ENCODE measurements at places on chromosomes 3 and 15. TPM values are rescaled to one million over a fixed set of nuclear protein-coding genes. Genes with fewer than 3 reads are reported as not detected.

DNA sequence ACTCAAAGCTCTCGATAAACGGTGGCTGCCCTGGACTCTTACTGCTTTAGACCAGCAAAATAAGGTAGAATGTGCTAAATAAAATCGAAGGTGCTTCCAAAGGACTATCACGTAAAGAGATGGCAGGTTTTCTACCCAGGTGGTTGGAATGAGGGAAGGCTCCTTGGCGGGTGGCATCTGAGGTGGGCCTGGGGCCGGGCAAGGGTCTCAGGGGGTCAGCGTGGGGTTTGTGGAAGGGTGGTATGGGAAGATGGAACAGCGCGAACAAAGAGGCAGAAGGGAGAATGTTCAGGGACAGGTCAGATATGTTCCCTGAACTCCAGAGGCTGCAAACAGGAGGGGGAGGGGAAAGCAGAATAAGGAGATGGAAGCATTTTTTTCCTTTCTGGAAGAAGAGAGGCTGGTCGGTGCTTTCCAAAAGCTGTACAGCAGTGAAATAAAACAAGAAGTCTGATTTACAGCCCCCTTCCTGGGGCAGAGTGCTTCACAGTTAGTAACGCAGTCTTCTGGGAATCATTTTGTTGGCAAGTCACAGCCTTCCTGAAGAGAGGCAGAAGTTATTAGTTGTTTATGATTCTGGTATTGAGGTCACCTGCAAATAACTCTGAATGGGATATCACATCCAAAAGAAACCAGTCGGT, 58.3 kb upstream of the ATG7 start:
- DNase-seq, result no peak

DNA sequence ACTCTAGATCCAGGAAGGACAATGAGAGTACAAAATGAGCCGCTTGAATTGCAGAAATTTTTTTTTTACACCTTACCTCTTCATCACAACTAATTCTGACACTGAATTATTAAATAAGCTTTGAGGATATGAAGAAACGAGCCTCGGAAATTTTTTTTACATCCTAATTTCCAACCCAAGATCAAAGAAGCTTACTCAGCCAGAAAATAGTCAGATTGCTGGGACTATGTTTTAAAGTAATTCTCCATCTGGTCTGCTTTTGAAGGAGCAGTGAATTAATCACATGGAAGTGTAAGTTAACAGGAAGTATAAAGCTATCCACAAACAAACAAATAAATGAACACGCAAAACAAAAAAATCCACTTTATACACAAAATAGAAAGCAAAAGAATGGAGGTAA, 437.0 kb upstream of the KCNMB2 start:
- no peak for DNase-seq

- peak; percentile 24 for DNase-seq
Observed at GRCh38 chr15:55774113-55774970, 31.4 kb upstream of the PRTG start.

DNA sequence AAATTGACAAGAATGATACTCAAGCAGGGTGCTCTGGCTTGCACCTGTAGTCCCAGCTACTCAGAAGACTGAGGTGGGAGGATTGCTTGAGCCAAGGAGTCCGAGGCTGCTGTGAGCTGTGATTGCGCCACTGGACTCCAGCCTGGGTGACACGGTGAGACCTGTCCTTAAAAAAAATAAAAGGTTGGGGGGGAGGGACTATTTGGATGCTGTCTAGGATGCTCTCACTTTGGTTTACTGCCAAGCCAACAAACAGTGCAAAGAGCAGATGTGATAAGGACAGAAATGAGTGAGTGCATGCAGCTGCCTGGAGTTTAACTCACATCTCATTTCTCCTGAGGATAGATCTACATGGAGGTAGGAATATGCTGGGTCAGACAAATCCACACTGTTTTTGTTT, 130.0 kb downstream of the FRMD4B start:
- no peak for DNase-seq

GRCh38 chr3:56985878-56986277, 74.6 kb upstream of the SPATA12 start:
- DNase-seq, result no peak

DNA sequence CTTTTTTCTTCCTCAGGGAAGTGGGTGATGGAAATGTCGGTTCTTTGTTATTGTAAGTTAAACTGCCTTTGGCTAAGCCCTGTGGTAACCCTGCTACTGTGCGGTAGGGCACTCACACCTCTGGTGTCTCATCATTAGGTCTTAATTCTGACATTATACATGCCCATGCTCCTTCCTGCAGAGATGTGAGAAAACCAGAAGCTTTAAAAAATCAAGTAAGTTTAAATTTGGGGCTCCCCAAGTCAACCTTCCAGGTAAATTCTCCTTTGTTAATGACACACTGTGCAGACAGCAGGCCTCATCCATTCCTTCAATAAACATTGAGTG, 155.8 kb downstream of the FAM43A start:
- DNase-seq, result no peak

DNA sequence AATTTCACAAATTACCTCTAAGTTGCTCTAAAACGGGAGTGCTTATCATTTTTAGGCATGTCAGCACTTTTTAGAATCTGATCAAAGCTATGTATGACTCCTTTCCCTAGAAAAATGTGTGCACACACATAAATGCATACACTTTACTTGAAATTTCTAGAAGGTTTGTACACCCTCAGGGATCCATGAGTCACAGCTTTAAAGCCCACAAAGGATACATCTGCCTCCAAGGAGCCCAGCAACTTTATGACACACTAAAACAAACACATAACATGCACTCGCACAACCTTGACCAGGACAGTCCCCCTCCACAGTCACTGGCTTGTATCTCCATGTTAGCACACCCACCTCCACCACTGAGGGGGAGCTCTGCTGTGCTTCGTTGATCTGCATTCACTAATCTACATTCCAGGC, 722.0 kb upstream of the CFAP20DC start:
- peak; percentile 94 for DNase-seq

- DNase-seq, result peak; percentile 27
Observed at GRCh38 chr15:95262866-95263564, 1031.7 kb downstream of the MCTP2 start.

GRCh38 chr3:15404767-15405166, 22.6 kb downstream of the METTL6 start:
- no peak for DNase-seq

DNA sequence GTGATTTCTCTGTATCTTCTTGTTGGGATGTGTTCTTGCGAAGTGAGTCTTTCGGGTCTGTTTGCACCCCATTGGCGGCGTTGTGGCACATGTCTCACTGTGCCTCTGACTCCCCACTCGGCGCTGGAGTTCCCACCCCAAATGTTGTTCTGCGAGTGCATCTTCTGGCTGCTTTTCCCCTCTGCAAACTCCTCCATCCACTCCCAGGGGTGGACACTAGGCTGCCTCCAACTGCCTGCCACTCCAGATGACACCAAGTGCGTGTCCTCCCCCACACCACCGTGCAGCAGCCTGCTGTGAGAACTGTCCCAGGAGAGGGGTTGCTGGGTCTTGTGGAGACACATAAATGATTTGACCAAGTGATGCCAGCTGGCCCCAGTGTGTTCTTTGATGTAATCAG, 17.6 kb downstream of the EFCC1 start:
- DNase-seq, result no peak

DNA sequence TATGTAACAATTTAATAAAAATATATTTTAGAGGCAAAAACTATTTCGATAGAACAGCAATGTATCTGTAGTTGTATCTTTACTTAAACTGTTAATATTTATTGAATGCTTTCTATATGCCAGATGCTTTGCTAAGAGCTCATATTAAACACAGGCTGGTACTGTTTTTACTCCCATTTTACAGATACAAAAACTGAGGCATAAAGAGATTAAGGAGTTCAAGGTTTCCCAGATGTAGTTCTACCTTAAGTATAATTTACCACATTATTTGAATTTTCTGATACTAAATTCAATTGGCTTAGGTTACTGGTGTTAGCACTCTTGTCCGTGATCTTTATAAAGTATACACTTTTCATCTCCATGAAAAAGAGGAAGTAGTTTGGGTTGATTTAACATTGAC, 149.8 kb downstream of the ROBO2 start:
- no peak for DNase-seq

GRCh38 chr3:52227117-52227516, 1.7 kb upstream of the TLR9 start:
- no peak for DNase-seq

- DNase-seq, result no peak
Observed at GRCh38 chr15:100903168-100903554, 16.0 kb upstream of the LRRK1 start.

DNA sequence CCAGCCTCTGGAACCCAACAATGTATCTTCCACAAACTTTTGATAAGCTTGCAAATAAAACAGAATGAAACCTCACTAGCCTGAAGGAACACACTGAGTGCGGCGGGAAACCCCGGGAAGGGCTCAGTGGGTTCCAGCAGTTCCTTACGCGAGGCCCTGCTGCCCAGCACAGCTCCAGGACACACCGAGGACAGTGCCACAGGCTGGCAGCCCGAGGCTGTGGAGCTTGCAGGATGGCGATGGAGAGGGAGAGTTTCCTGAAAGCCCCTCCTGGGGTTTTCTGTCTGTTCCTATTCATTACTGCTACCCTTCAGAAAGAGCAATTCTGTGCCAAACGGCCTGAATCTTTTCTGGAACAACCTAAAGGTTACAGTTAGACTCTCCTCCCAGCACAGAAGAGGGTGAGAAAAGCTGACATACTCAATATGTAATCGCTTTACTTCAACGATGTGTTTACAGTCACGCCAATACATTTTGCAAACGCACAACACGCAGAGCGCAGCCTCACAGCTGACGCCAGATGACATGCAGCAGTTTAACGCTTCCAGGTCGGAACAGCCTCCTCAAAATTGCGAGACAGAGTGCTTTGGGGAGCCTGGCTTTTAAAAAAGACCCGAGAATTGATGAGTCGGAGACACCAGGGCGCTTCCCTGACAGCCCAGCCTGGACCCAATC, 57.1 kb upstream of the RPL32 start:
- no peak for DNase-seq

DNA sequence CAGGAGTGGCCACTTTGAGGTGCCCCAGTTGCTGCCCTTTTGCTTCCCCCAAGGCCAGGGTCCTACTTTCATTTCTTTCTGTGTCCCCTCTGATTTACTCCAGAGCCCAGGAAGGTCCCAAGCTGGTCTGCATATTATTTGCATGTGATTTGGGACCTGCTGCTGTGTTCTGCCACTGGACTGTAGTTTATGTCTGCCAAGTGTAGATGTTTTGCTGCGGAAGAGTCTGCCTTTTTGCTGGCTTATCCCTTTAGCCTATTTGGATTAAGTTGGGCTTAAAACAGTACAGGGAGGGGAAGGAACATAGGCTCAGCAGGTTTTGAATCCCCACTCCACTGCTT, 21.4 kb downstream of the NOX5 start:
- no peak for DNase-seq

DNA sequence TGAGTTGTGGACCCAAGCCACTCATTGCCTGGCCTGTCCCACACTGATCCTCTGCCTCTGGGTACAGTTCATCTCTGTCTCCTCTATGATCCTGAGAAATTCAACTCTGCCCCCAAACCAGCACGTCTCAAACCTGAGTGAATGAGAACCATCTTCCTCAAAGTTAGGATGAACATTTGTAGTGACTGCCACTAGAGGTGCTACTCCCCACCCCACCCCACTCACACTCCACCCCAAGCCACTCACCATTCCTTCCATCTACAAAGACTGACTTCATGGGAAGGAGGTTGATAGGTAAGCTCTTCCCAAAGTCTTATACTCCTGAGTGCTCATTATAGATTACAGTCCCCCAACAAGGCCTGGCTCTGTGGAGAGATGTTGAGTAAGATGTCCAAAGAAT, 43.8 kb downstream of the NEK10 start:
- DNase-seq, result no peak

The SCAANT1 gene
- total RNA-seq, result not detected

The CCDC39 gene
- total RNA-seq, result not detected

The EBLN2 gene
- total RNA-seq, result 5.6 TPM

The LRIG1 gene
- 11.6 TPM for total RNA-seq

The NR2E3 gene
- 0.26 TPM for total RNA-seq

The FSTL1 gene
- total RNA-seq, result 45.6 TPM

The DUSP7 gene
- total RNA-seq, result 38.2 TPM

The MUC20 gene
- 6.8 TPM for total RNA-seq

The PFKFB4 gene
- total RNA-seq, result 18.2 TPM

The HACL1 gene
- 25.0 TPM for total RNA-seq

The ACOX2 gene
- total RNA-seq, result not detected
